ENCODE measurements at places on chromosomes 2 and 18.

DNA sequence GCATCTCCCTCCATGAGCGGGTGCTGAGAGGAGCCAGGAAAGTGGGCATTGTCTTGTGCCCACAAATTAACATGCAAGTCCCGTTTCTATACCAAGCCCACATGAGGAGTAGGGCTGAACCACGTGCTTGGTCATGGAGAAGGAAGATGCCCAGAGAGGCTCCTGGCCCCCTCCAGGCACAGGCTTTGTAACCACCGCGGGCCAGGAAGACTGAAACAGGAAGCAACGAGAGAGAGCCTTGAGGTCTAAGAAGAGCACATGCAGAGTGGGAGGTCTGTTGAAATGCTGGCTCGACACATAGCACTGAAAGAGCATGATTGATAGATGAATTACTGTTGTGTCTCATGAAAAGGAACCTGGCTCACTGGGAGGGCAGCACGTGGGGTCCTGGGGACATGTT, 36.3 kb downstream of the VWA3B start:
- no peak for DNase-seq

DNA sequence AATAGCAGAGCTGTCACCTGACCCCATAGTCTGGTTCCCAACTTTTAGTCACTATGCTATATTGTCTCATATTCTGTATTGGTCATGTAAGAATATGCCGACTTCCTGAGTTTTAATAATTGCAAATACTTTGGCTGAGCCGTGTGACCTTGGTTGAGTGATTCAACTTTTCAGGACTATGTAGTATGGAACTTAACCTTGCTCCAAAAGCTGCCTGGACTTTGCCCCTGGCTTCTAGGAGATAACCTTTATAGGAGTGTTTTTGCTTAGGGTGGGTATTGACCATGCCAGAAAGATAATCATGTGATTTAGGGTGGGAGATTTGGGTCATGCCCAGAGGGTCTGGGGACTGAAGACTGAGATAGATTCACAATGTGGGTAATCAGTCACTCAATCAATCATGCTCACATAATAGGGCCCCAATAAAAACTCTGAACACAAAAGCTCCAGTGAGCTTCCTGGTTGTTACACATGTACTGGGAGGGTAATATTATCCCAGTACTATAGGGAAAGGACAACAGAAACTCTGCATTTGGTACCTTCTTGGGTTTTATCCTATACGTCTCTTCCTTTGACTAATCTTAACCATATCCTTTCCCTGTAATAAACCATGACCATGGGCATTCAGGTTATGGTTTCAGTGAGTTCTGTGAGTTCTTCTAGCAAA, 235.6 kb downstream of the RNF152 start:
- no peak for DNase-seq

DNA sequence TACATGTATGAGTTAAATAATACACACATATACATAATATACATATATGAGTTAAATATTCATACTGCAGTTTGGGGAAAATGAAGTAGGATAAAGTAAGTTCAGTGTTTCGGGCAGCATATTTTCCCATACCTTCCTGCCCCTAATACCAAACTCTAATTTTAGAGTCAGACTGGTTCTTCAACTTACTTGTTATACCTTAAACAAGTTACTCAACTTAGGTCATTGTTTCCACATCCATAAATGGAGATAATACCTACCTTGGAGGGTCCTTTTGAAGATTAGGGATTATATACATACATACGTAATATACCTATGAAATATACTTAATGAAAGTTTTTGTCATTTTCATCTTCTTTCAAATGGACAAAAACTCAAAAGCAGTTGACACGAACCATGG, 8.4 kb downstream of the MEMO1 start:
- no peak for DNase-seq

DNA sequence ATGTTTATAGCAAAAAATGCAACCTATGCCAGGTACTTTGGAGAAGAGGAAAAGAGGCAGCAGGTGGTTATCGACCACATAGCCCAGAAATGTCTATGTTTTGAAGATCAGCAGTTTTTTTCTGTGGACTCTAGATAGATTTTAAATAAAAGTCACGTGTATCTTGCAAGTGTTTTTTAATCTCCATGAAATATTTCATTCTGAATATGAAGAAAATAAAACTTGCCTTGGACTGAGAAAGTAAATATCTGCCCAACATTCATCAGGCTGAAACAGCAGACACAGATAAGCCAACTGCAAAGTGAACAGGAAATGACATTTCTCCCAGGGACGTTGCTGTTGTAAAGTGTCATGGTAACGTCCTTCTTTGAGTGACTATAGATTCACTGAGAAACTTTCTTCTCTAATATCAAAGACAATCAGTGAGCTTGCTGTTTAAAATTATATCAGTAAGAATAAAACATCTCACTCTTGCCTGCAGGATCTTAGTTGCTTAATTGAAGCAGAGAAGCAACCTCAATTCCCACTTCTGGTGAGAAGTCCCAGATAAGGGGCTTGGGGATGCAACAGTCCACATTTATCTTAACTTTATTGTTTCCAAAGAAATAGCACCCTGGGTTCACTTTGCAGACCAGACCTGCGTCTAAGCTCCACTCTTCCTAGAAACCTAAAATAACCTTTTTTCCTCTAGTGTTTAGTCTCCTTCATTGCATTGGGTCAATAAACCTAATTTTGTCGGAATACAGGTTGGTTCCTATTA, 6.3 kb downstream of the MYOM1 start:
- no peak for DNase-seq

DNA sequence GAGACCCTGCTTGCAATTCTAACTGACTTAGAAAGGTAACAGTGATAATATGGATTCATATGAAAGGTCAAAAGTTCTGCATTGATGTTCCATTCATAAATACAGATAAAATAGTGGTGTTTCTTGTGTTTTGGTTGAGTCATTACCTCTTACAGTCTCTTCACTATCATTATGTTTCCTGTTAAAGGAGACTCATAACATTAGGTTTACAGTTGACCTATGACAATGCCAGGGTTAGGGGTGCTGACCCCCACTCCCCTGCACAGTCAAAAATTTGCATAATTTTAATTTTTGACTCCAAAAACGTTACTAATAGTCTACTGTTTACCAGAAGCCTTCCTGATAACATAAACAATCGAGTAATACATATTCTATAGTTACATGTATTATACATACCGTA, 75.4 kb downstream of the VRK2 start:
- DNase-seq, result no peak

DNA sequence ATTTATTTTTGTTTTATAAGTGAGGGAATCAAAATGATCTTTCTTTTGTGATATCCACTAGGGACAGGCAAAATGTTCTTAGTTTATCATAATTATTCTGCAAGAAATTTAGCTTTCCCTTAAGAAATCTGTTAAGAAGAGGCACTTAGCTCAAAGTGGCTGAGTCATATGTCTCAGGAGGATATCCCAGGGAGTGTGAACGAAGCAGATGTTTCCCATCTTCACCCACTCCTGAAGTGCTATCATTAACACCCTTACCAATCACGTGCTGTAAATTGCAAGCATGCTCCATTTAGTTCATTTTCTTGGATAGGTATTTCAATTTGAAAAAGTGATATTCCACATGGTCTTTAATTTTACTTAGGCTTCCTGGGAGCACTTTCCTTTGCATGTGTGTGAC, 774.3 kb upstream of the TMEFF2 start:
- no peak for DNase-seq

- no peak for DNase-seq
Measured at GRCh38 chr18:49988733-49989132, 175.4 kb upstream of the ACAA2 start.
